ENCODE measurements at places on chromosomes 7 and 10. TPM values are rescaled to one million over a fixed set of nuclear protein-coding genes. Genes with fewer than 3 reads are reported as not detected.

The SPRN gene
- 6.1 TPM for polyA plus RNA-seq

The KCP gene
- 20.7 TPM for polyA plus RNA-seq

The AOAH gene
- 3.1 TPM for polyA plus RNA-seq

The CAV1 gene
- 34.8 TPM for polyA plus RNA-seq

The TRIM50 gene
- 0.24 TPM for polyA plus RNA-seq

The ZNF3 gene
- 57.8 TPM for polyA plus RNA-seq

The KCNMA1 gene
- polyA plus RNA-seq = 3.4 TPM

The DENND2A gene
- polyA plus RNA-seq = 38.6 TPM

The LIPN gene
- not detected for polyA plus RNA-seq

The CHAT gene
- not detected for polyA plus RNA-seq

The MMRN2 gene
- 27.8 TPM for polyA plus RNA-seq

The NRAP gene
- 0.04 TPM for polyA plus RNA-seq

The KLLN gene
- polyA plus RNA-seq = 1.6 TPM

The PALD1 gene
- polyA plus RNA-seq = 12.7 TPM

The UCN3 gene
- 0.34 TPM for polyA plus RNA-seq

The C7orf57 gene
- 0.43 TPM for polyA plus RNA-seq

The SNX10 gene
- 14.5 TPM for polyA plus RNA-seq

The SLC26A4 gene
- polyA plus RNA-seq = 2.8 TPM

The CCDC172 gene
- not detected for polyA plus RNA-seq

The OSBPL3 gene
- polyA plus RNA-seq = 26.9 TPM

The GTF2IRD1 gene
- 55.9 TPM for polyA plus RNA-seq

The SRGN gene
- polyA plus RNA-seq = 16.7 TPM

The TUBAL3 gene
- polyA plus RNA-seq = 0.40 TPM

The SLC26A3 gene
- polyA plus RNA-seq = not detected

The TRUB1 gene
- polyA plus RNA-seq = 34.2 TPM

The NUTM2B gene
- polyA plus RNA-seq = 0.84 TPM

The ZNF316 gene
- 54.4 TPM for polyA plus RNA-seq

The MGMT gene
- 14.1 TPM for polyA plus RNA-seq

The SPDYE1 gene
- 0.40 TPM for polyA plus RNA-seq

The ASAH2 gene
- polyA plus RNA-seq = 2.7 TPM

The SLC13A1 gene
- 28.3 TPM for polyA plus RNA-seq

The GFRA1 gene
- polyA plus RNA-seq = 22.8 TPM

The PODXL gene
- 697 TPM for polyA plus RNA-seq

The GDF2 gene
- polyA plus RNA-seq = not detected

The NPY4R2 gene
- polyA plus RNA-seq = not detected

The LIPJ gene
- polyA plus RNA-seq = 0.10 TPM

The SFTPA1 gene
- polyA plus RNA-seq = not detected

The SMKR1 gene
- polyA plus RNA-seq = 3.5 TPM

The IFRD1 gene
- polyA plus RNA-seq = 48.8 TPM

The CPEB3 gene
- polyA plus RNA-seq = 2.7 TPM

The CALHM3 gene
- not detected for polyA plus RNA-seq

The HMX2 gene
- 1.6 TPM for polyA plus RNA-seq

The LRRD1 gene
- polyA plus RNA-seq = 1.0 TPM

All from renal pelvis (tissue), 12 donors.